Fibroblast of skin of left biceps (primary cell): ENCODE measurements at places on chromosomes 7 and 10.
A peak's percentile ranks its signal among the peaks of the same experiment; 100 is the strongest.

DNA sequence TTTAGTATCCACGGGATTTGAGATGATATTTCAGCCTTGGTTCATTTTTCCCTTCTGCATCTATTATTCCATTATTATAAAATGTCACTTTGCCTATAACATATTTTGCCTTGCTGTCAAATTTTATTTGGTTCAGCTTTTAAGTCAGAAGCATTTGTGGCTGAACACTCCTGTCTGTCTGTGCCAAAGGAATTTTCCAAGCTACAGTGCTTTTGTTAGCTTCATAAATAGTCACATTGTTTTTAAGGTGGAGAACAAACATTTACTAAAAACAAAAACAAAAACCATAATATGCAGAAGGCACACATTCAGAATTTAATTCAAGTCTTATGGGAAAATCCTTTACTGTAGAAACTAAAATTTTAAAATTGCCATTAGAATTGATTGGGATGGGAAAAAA is 33.8 kb upstream of the ELMO1 start:
- DNase-seq = no peak

GRCh38 chr10:71727738-71728737 is 8.5 kb upstream of the C10orf105 start:
- DNase-seq = no peak

DNA sequence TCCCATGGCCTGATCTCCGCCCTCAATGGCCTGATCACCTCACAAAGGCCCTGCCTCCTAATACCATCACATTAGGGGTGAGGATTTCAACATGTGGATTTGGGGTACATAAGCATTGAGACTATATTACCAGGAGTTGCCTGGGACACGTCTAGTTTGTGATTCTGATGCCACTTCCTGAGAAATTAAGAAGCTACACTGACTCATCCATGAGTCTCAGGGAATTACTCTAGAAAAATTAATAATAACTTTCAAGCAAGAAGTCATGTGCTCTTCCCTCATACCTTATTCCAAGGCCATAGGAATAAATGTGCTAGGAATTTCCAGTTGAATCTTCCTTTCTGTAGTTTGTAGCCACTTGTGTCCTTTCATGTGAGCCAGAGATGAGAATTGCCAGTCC is 519.3 kb upstream of the MKI67 start:
- no peak for DNase-seq

DNA sequence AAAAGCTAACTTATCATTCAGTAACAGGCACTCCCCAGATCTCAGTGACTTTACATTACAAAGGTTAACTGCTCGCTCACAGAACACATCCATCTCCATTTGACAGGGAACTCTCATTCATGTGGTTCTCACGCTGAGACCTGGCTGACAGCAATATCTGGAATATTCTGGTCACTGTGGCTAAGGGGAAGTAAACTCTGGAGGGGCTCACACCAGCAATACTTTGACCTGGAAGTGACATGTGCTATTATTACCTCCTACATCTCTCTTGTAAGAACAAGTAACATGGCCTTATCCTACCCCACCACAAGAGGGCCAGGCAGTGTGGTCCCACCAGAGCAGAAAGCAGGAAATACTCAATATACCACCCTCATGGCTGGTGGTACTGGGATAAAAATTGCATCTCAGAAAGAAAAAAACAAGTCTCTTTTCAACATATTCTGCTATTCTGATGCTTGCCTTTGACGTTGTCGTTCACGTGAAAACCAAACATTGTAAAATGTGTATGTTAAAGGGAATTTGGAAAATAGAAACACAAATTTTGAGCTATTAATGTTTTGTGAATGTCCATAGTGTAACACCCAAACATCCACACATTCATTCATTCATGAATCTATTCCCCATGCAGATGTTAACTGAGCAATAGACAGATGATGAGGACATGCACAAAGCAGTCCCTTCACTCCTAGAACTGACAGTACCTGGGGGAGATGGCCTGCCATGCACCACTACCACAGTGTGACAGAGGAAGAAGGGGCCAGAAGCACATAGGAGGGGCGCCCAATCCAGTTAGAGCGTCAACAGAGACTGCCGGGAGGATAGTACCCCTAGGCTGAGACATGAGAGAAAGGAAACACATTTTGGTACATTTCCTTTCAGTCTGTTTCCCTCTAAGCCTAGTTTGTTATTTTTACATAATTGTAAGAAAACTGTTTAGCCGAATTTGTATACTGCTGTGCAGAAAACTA is 166.0 kb upstream of the SP4 start:
- no peak for DNase-seq

- no peak for DNase-seq
Observed at GRCh38 chr7:7992506-7992905, 23.9 kb downstream of the GLCCI1 start.

GRCh38 chr7:2719007-2719406 is 31.0 kb downstream of the AMZ1 start:
- DNase-seq = no peak

- no peak for DNase-seq
Observed at GRCh38 chr7:21305455-21306235, 122.2 kb upstream of the SP4 start.

- no peak for DNase-seq
Observed at GRCh38 chr7:1531263-1531978, 919 bp downstream of the MAFK start.

GRCh38 chr10:78411716-78412115 is 378.1 kb downstream of the RPS24 start:
- no peak for DNase-seq

GRCh38 chr7:132004529-132004928 is 448.1 kb upstream of the PODXL start:
- DNase-seq = peak; percentile 5

DNA sequence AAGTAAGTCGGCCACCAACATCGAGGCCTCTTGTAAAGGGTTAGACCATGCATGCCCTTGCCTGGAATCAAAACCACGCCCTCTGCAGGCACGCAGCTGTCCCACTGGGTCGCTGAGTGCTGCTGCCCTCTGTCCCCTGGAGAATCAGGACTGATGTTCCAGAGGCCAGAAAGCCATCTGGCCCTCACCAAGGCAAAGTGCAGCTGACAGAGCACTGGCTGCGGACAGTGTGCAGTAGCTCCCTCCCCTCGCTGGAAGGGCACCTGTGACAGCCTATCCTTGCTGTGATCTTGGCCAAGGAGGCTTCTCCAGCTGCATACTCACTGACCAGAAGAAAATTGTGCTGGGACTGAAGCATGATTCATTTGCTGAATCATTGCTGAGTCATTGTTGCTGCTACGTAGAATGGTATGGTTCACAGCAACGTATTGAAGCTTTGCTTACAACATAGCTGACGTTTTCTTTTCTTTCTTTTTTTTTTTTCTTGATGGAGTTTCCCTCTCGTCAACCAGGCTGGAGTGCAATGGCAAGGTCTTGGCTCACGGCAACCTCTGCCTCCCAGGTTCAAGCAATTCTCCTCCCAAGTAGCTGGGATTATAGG is 30.4 kb downstream of the DDC start:
- peak; percentile 81 for DNase-seq

GRCh38 chr10:71263376-71263775 is 51.0 kb downstream of the UNC5B start:
- no peak for DNase-seq

DNA sequence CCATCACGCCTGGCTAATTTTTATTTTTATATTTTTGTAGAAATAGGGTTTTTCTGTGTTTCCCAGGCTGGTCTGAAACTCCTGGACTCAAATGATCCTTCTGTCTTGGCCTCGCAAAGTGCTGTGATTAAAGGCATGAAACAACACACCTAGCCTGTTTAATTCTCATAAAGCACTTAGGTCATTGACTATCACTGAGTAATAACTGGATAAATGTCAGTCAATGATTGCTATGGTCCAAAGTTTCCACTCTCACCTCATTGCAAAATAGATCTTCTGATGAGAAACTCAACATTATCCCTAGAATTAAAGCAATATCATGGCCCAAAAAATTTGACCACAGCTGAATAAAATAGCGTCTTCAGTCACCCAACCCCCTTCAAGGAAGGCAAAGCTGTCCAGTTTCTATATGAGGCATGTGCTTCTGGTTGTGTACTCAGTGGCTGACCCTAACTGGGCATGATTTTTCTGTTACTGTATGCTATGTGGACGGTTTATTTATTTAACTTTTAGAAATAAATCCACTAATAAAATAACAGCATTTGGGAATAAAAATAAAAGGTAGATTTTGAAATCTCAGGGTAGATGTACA is 86.5 kb upstream of the LRRN3 start:
- DNase-seq = no peak

GRCh38 chr7:157541295-157542067 is 204.7 kb downstream of the DNAJB6 start:
- DNase-seq = no peak

DNA sequence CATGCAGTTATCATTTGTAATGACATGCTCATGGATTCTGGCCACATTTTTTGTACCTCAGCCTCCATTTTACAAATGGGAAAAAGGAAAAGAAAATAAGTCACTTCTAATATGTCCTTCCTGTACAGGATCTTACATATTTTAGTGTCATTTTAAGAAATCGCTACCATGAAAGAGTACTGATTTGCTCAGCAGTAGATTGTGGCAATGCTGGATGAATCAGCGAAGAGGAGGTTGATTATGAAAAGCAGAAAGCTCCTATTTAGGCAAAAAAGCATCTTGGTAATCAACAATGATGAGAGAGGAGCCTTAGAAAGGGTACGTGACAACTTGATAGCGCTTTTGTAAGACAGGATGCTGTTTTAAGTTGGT is 522.9 kb downstream of the PARD3 start:
- no peak for DNase-seq

DNA sequence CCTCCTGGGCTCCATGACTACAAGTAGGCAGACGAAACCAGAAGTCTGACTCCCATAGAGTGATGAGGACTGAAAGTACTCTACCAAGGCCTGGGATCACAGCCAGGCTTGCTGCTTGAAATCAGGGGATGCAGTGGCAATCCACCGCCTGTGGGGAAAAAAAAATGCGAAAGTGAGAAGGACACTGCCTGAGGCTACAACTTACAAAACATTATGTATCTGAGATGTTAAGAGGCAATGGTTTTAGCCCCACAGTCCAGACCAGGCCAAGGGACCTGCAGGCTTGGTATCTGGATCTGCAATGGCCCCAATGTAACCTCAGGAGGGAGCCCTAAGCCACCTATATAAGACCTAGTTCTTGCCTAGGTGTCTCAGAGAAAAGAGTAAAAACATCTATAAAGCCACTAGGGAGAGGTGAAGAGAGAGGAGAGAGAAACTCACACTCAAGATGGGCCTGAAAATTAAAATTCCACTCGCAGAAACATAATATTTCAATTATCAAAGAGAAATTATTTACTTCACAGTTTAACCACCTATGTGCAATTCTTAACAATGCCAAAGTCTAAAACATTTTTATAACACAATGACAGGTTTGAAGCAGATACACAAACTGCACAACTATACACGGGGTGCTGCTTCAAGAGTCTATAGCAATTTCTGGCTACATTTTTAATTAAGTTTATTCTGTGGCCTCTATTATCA is 13.9 kb downstream of the DNAJC1 start:
- no peak for DNase-seq

DNA sequence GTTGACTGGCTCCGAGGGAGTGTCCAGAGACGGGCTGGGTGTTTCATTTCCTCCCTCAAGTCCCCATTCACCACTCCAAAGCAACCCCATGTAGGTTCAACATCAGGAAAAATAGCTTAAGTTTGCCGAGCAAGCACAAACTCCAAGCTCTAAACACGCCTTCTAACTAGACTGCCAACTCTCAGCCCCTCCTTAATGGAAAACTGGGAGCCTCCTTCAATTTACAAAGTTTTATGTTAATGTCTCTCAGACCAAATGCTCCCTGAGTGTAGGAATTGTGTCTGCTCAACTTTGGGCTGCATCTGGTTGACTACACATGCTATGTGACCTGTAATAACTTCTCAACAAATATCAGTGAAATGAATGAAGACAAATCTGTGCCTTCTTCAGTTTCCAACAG is 87.5 kb downstream of the FAM204A start:
- no peak for DNase-seq

GRCh38 chr10:10911471-10911921 is 106.2 kb upstream of the CELF2 start:
- peak; percentile 92 for DNase-seq

- no peak for DNase-seq
Observed at GRCh38 chr10:6603142-6604125, 23.4 kb upstream of the PRKCQ start.

- DNase-seq = peak; percentile 79
Observed at GRCh38 chr7:91325726-91326125, 61.5 kb downstream of the FZD1 start.

DNA sequence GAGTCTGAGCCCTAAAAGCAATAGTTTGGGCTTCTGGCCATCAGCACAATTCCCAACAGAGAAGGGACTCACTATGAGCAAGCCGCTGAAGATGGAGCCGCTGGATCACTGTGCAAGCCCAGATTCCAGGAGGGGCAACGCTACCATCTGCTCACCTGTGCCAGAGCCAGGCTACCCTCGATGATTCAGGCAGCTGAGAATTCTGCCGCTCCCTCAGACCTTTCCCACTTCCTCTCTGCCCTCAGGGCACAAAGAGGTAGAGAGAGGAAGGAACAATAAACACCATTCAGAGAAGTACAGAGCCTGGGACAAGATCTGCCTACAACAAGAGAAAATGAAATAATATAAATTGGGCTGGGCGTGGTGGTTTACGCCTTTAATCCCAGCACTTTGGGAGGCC is 98.1 kb downstream of the MYOF start:
- DNase-seq = no peak

GRCh38 chr7:41002741-41003610 is 699.9 kb downstream of the INHBA start:
- DNase-seq = no peak

- DNase-seq = no peak
Observed at GRCh38 chr10:10361301-10361885, 656.3 kb upstream of the CELF2 start.

- DNase-seq = no peak
Observed at GRCh38 chr7:95319570-95319969, 4.8 kb downstream of the PON1 start.

DNA sequence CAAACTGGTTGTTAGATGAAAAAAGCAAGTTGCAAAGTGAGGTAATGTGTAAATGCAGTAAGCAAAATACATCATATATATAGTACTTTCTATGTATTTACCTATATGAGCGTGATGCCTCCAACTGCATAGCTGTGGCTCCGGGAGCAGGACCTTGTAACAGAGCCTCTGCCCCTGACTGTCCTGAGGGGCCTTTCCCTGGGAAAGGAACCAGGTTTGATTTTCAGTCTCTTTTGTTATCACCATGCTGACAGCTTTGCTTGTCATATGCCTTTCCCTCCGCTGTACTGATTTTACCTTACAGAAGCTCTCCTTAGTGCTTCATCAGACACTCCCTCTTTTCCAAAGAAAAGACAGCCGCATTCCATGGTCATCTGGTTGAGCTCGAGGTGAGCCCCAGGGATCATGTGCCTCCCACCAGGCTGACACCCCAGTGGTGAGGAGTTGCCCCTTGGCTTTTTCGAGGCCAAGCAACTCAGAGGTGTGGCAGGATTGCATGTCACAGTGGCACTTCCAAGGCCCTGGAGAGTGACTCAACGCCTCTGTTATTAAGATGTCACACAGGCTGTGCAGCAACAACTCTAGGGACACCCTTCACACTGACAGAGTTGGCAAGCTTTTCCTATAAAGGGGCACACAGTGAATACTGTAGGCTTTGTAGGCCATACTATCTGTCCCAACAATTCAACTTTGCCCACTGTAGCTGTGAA is 78.9 kb downstream of the ALOX5 start:
- DNase-seq = no peak

- DNase-seq = no peak
Observed at GRCh38 chr10:78957471-78958039, 111.2 kb upstream of the ZMIZ1 start.

- no peak for DNase-seq
Observed at GRCh38 chr10:13559124-13559700, 27.6 kb upstream of the PRPF18 start.

GRCh38 chr7:158124671-158125079 is 462.9 kb downstream of the PTPRN2 start:
- DNase-seq = no peak
